ENCODE measurements at places on chromosomes 7 and 10.

DNA sequence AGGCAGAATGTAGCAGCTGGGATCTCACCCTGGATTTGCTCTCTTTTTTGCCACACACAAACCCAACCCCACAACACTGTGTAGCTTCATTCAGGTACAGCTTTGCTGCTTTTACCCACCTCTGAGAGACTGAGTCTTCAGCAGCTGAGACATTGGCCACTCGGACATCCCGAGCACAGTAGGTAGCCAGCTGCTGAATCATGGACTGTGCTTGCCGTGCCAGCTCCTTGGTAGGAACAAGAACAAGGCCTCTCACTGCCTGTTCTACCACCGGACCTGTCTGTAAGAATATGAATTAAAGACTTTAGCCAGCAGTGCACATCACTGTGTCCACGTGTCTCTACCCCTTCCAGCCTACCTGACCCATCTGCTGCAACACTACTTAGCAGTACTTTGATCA lies 937 bp downstream of the DDX56 start:
- no peak for DNase-seq

DNA sequence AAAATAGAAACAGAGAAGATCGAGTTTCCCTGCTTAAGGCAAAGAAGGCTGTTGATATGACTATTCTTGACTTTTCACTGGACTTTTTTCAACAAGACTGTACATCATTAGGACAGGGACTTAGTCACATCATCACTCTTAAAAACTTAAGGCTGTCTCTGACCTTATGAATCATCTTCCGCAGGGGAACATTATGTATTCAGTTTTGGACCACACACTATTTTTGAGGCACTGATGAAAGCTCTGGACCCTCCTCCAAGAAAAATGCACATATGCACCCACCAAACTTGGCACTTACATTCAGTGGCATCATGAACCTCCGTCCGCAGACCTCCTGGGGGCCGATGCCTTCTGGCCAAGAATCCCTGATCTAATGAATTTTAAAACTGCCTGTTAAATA lies 96.4 kb downstream of the CALD1 start:
- peak; percentile 32 for DNase-seq

- DNase-seq, result no peak
Observed at GRCh38 chr7:37433166-37433565, 15.5 kb downstream of the ELMO1 start.

DNA sequence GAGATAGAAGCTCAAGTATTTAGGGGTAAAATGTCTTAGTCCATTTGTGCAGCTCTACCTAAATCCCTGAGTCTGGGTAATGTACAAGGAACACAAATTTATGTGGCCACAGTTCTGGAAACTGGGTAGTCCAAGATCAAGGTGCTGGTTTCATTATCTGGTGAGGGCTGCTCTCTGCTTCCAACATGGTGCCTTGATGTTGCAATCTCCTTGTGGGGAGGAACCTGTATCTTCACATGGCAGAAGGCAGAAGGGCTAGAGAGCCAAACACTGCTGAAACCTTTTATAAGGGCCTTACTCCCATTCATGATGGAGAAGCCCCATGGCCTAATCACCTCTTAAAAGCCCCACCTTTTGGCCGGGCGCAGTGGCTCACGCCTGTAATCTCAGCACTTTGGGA lies 8.7 kb upstream of the BAZ1B start:
- no peak for DNase-seq

DNA sequence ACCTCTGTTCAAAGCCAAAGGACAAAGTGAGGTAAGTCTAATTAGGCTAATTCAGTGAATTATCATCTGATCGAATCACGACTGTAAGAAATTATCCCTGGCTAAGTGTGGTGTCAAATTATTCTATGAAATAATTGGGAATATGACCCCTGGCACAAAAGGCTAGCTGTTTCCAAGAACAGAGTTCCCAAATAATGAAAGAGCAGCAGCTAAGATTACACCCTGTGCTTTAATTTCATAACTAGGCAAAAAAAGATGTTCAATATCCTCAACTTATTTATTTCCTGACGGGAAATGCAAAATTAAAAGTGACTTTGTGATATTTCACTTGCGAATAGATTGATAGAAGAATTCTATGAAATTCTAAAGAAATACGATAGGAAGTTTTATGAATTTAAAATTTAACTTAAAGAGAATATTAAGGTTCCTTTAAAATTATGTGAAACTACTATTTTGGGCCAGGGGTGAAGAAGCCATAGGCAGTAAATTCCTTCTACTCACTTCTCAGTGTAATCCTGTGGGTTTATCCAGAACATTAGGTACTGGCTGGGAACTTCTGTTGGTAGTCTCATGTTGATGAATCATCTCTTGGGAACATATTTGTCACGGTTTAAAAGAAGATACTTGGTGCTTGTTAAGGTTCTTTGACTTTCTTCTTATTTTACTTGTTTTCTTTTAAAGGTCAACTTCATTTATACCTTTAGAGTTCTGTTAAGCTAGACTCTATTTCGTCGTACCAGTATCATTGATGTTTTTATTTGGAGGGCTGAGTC lies 148.5 kb downstream of the POLR1F start:
- peak; percentile 45 for DNase-seq

GRCh38 chr7:47408675-47409074 lies 173.2 kb downstream of the TNS3 start:
- DNase-seq, result no peak

DNA sequence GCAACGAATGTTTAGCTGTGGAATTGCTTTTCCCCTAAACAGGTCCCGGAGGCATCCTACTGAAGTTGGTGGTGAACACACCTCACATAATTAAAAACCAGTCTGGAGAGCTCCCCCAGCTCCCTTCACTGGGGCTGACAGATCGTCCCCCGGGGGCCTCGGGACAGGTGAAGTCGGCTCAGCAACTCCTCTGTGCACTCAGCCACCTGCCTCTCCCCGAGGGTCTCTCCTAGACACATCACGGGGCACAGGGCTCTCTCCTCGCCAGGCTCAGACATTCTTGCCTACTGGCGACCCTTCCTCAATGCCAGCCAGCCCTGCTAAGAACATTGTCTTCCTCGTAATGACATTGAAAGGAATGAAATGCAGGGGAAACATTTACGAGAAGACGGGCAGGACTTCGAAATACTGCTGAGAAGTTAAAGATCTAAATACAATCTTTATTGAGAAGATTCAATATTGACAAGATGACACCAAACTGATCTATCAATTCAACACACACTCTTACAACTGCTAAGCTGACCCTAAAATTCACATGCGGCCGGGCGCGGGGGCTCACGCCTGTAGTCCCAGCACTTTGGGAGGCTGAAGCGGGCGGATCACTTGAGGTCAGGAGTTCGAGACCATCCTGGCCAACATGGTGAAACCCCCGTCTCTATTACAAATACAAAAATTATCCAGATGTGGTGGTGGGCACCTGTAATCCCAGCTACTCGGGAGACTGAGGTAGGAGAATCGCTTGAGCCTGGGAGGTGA lies 88.1 kb upstream of the DNAAF5 start:
- DNase-seq, result no peak

DNA sequence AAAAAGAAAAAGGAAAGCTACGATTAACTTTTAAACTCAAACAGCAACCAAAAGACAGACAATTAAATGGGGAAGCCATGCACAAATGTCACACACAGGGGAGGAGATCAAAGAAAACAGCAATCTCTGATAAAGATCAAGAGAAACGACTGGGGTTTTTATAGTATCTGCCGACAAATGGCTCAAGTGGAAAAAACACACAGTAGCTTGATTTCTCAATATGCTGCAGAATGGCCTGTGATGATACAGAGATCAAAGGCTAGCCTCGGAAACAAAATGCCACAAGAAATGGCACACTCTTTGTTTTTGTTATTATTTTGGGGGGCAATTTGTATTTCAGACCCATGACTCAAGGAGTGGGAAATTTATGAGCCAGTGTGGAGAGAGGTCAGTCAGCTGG lies 126.1 kb downstream of the TEX36 start:
- DNase-seq, result no peak

DNA sequence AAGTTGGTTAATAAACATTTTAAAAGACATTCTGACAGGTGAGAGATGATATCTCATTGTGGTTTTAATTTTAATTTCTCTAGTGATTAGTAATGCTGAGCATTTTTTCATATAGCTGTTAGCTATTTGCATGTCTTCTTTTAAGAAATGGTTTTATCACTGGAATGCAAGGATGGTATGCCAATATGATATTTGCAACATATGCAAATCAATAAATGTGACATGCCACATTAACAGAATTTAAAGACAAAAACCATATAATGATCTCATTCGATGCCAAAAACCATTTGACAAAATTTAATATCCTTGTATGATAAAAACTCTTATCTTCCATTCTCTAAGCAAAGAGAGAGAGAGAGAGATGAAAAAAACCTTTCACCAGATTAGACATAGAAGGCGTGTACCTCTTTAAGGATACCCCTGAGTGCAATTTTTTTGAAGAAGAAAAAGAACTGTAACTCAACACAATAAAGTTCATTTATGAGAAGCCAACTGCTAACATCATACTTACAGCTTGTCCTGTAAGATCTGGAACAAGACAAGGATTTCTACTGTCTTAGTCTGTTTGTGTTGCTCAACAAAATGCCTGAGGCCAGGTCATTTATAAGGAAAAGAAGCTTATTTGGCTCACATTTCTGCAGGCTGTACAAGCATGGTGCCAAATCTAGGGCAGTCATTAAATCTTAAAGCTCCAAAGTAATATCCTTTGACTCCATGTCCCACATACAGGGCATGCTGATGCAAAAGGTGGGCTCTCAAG lies 39.7 kb upstream of the ZMYND11 start:
- DNase-seq, result no peak

- no peak for DNase-seq
Observed at GRCh38 chr7:103447073-103447960, 1.3 kb upstream of the SLC26A5 start.

- DNase-seq, result no peak
Observed at GRCh38 chr7:1204460-1205140, 28.1 kb upstream of the UNCX start.

- no peak for DNase-seq
Observed at GRCh38 chr10:121590772-121591171, 7.5 kb downstream of the FGFR2 start.

GRCh38 chr7:71470326-71470725 lies 338.4 kb downstream of the GALNT17 start:
- DNase-seq, result no peak

GRCh38 chr10:47383261-47384147 lies 589 bp downstream of the ZNF488 start:
- no peak for DNase-seq

DNA sequence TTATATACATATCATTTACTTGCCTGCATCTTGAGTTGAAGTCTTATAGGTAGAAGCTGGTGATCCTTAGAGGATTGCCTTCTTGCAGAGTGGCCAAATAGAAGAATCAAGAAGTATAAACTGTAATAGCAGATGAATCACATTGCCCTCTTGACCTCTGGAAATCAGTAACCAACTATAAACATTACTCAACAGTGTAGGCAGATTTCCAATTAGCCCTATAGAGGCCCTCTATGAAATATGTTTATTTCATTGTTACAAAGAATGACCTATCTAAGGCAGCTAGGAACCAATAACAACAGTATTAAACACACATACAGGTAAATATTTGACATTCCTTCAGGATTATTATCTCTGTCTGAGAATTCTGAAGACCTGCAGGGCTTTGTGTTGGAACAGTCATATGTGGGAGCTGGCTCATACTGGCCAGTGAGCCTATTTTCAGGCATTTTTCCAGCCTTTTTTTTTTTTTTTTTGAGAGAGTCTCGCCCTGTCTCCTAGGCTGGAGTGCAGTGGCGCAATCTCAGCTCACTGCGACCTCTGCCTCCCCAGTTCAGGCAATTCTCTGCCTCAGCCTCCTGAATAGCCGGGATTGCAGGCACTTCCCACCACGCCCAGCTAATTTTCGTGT lies 7.2 kb upstream of the SRI start:
- DNase-seq, result no peak

DNA sequence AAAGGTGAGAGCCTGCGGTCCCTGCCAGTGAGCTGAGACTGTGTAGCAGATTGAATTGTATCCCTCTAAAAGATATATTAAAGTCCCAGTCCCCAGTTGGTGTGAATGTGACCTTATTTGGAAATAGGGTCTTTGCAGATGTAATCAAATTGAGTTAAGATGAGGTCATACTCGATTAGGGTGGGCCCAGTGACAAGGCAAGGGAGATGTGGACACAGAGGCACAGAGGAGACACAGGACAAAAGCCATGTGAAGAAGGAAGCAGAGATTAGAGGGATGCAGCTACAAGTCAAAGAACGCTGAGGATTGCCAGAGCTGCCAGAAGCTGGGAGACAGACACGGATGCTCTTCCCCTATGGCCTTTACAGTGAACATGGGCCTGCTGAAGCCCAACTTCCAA lies 104.3 kb downstream of the CLEC2L start:
- DNase-seq, result no peak

DNA sequence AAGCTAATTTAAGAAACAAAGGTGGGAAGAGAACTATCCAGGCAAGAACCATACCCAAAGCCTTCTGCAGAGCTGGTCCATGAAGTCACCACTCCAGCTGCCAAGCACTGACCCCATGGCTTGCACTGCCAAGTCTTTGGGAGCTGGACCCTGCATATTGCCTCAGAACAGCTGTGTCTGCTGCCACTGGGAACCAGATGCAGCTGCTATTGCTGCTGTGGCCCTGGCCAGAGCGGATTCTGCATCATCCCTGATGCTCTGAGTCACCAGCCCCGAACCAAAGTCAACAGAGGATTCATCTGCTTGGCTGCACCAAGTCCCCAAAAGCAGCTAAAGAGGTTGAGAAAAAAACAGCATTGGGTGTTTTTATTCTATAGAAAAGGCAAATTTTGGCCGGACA lies 39.2 kb upstream of the GSAP start:
- peak; percentile 50 for DNase-seq

All from GM04503 (cell line).